ENCODE measurements at places on chromosomes 4 and X. TPM values are rescaled to one million over a fixed set of nuclear protein-coding genes. Genes with fewer than 3 reads are reported as not detected.

DNA sequence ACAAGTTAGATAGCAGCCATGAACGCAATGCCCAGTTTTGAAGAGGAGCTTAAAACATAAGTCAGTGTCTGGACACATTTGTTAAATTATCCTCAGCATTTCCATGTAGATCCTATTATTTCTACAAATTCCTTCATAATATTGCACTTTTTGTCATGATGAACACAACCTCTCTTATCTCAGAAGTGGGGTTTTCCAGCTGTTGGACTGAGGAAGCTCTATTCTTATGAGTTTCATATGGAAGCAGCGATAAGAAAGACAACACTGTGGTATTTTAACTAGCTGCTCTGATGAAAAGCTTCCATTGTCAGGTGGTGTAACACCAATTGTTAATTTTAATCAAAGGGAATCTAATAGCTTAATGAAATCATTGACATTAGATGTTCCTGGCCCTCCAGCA is 308.7 kb downstream of the GBA3 start:
- H3K27ac ChIP-seq, result no peak overlapping the region
- no peak for DNase-seq
- no peaks in the 10 kb centered on the region for H3K36me3 ChIP-seq
- H3K4me3 ChIP-seq, result no peak overlapping the region
- no peaks in the 10 kb centered on the region for H3K27me3 ChIP-seq

CENPVL2 gene
- not detected for total RNA-seq

GRCh38 chr4:135966936-135967335 is 1565.4 kb downstream of the PCDH18 start:
- H3K36me3 ChIP-seq, result no peaks in the 10 kb centered on the region
- H3K27ac ChIP-seq, result no peak overlapping the region
- no peak overlapping the region for H3K4me3 ChIP-seq
- DNase-seq, result no peak

DNA sequence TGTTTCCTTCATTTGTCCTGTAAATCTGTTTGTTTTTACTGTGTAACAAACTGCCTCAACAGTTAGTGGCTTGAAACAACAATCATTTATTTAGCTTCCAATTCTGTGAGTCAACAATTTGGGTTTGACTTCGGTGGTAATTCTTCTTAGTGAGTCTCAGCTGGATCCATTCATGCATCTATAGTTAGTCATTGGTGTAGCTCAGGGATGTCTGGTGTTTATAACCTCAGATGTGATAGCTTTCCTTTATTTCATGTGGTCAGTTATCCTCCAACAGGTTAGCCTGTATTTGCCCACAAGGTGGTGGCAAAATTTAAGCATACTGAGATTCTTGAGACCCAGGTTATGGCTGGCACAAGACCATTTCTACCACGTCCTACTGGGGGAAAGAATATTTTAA is 1267.2 kb downstream of the RAPGEF2 start:
- H3K27ac ChIP-seq, result no peak overlapping the region
- H3K4me1 ChIP-seq, result no peaks in the 10 kb centered on the region
- H3K36me3 ChIP-seq, result no peaks in the 10 kb centered on the region
- no peaks in the 10 kb centered on the region for H3K27me3 ChIP-seq

GRCh38 chr4:108601532-108601931 is 18.8 kb upstream of the RPL34 start:
- peaks cover 8% of the 10 kb centered on the region for H3K36me3 ChIP-seq
- no peak overlapping the region for H3K4me3 ChIP-seq
- peak; percentile 21 for DNase-seq
- no peaks in the 10 kb centered on the region for H3K27me3 ChIP-seq

DNA sequence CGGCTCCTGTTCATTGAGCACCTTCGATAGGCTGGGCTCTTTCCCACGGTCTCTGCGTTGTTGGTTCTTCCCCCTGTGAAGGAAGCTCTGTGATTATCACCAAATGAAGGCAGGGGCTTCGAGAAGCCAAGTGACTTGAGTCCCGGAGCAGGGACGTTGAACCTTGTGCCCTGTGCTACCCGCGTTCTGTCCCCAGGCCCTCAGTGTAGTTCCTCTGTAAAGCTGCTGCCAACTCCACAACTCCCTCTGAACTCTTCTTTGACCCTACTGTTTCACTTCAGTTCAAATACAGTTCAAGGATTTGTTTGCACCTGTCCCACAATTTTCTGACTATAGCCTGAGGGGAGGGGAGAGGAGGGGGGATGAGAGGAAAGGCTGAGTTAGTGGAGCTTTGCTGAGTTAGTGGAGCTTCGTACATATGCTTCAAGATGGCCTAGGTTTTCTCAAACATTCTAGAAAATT is 635 bp upstream of the PHF8 start:
- H3K4me3 ChIP-seq, result peak overlapping the region; percentile 96
- H3K36me3 ChIP-seq, result peaks cover 14% of the 10 kb centered on the region
- peaks cover 27% of the 10 kb centered on the region for H3K4me1 ChIP-seq
- H3K27ac ChIP-seq, result peak overlapping the region; percentile 96
- no peaks in the 10 kb centered on the region for H3K27me3 ChIP-seq

HSFX3 gene
- total RNA-seq, result not detected

GRCh38 chr4:86640469-86640868 is 46.4 kb downstream of the PTPN13 start:
- H3K27ac ChIP-seq, result no peak overlapping the region
- DNase-seq, result no peak
- no peak overlapping the region for H3K4me3 ChIP-seq
- H3K36me3 ChIP-seq, result no peaks in the 10 kb centered on the region

- no peak overlapping the region for H3K27ac ChIP-seq
- H3K4me3 ChIP-seq, result no peak overlapping the region
- H3K27me3 ChIP-seq, result no peaks in the 10 kb centered on the region
- peaks cover 3% of the 10 kb centered on the region for H3K4me1 ChIP-seq
These were observed 87.6 kb upstream of the ZCCHC13 start for GRCh38 chrX:74216421-74216820.

WDR44 gene
- total RNA-seq, result 9.9 TPM

- no peaks in the 10 kb centered on the region for H3K27me3 ChIP-seq
- no peaks in the 10 kb centered on the region for H3K36me3 ChIP-seq
- H3K27ac ChIP-seq, result no peak overlapping the region
- no peak overlapping the region for H3K4me3 ChIP-seq
- H3K4me1 ChIP-seq, result no peaks in the 10 kb centered on the region
These were observed 149.2 kb downstream of the AWAT2 start for GRCh38 chrX:69900491-69900890.

SMIM31 gene
- total RNA-seq, result not detected

DNA sequence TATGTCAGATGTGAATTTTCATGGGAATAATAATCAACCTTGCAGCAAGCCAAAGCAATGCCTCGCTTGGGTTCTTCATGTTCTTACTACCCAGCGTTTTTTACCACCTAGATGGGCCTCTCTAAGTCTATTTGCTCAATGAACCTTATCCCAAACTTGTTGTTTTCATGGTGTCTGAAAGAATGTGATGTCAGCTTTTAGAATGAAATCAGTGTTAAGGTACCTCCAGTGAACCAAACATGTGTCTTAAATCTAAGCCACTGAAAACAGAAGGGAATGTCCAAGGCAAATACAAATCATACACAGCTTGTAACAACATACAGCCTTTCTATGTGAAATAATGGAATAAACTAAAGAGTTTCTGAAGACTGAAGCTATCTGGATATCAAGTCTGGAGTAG is 6.7 kb downstream of the EPGN start:
- no peak overlapping the region for H3K4me3 ChIP-seq
- H3K27me3 ChIP-seq, result no peaks in the 10 kb centered on the region
- H3K27ac ChIP-seq, result no peak overlapping the region

TBC1D9 gene
- total RNA-seq, result not detected

DNA sequence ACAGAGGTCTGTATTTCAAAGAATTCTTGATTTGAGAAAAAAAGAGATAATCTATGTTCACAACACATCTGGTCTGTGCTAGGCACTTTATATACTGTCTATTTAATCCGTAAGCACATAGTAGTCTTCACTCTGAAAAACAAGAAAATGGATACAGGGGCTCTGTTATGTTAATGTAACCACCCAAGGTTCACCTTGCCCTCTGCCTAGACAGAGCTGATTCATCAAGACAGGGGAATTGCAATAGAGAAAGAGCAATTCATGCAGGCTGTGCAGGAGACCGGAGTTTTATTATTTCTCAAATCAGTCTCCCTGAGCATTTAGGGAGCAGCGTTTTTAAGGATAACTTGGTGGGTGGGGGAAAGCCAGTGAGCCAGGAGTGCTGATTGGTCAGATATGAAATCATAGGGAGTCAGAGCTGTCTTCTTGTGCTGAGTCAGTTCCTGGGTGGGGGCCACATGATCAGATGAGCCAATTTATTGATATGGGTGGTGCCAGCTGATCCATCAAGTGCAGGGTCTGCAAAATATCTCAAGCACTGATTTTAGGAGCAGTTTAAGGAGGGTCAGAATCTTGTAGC is 92.9 kb upstream of the TNIP3 start:
- H3K4me3 ChIP-seq, result peak overlapping the region; percentile 36
- H3K27ac ChIP-seq, result peak overlapping the region; percentile 95
- H3K36me3 ChIP-seq, result no peaks in the 10 kb centered on the region

- H3K4me1 ChIP-seq, result peaks cover 11% of the 10 kb centered on the region
- no peak overlapping the region for H3K4me3 ChIP-seq
- DNase-seq, result no peak
- peaks cover 20% of the 10 kb centered on the region for H3K36me3 ChIP-seq
- H3K27ac ChIP-seq, result no peak overlapping the region
These were observed 2.1 kb upstream of the TMEM131L start for GRCh38 chr4:153464068-153464467.

- no peaks in the 10 kb centered on the region for H3K27me3 ChIP-seq
- no peak overlapping the region for H3K27ac ChIP-seq
- peak overlapping the region; percentile 87 for H3K4me3 ChIP-seq
- peaks cover 17% of the 10 kb centered on the region for H3K36me3 ChIP-seq
These were observed 411 bp upstream of the GPRASP1 start for GRCh38 chrX:102650903-102651241.

ENAM gene
- total RNA-seq, result not detected

FAM13A gene
- 6.0 TPM for total RNA-seq

- H3K27me3 ChIP-seq, result no peaks in the 10 kb centered on the region
- peaks cover 25% of the 10 kb centered on the region for H3K36me3 ChIP-seq
- no peak overlapping the region for H3K4me3 ChIP-seq
- no peak overlapping the region for H3K27ac ChIP-seq
These were observed 15.4 kb downstream of the IRAK1 start for GRCh38 chrX:154004315-154004714.

GRCh38 chr4:177441061-177441802 is 1.0 kb downstream of the AGA start:
- no peaks in the 10 kb centered on the region for H3K27me3 ChIP-seq
- H3K4me1 ChIP-seq, result peaks cover 24% of the 10 kb centered on the region
- peak overlapping the region; percentile 92 for H3K4me3 ChIP-seq
- DNase-seq, result peak; percentile 47

ZNF280C gene
- total RNA-seq, result 5.4 TPM

MAGEB10 gene
- not detected for total RNA-seq

DTHD1 gene
- total RNA-seq, result 1.2 TPM

Data from activated CD8-positive, alpha-beta T cell treated with anti-CD3 and anti-CD28 coated beads for 36 hours (primary cell).